ENCODE measurements at places on chromosomes 4 and X.

DNA sequence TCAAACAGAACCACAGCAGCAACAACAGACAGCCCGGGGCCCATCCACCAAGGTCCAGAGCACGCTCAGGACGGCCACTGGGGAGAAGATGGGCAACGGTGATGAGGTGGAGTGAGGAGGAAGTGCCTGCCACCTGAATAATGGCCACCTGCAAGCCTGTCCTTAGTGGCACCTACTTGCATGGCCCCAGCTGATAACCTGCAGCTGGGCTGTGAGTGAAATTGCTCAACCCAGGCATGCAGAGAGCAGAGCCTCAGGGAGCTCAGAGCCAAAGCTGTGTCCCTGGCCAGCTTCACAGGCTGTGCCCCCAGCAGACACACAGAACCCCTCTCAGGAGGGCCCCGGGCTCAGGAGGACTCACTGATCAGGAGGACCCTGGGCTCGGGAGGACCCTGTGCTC is 102.4 kb upstream of the ADRA2C start:
- DNase-seq = no peak

DNA sequence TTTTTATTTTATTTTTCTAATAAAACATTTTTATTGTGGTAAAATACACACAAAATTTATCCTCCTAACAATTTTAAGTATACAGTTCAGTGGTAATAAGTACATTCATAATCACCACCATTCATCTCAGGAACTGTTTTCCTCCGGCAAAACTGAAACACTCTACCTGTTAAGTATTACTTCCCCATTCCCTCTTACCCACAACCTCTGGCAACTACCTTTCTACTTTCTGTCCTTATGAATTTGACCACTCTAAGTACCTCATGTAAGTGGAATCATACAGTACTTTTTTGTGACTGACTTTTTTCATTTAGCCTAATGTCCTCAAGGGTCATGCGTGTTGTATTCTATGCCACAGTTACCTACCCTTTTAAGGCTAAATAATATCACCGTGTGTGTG is 21.1 kb upstream of the HSFX4 start:
- no peak for DNase-seq

DNA sequence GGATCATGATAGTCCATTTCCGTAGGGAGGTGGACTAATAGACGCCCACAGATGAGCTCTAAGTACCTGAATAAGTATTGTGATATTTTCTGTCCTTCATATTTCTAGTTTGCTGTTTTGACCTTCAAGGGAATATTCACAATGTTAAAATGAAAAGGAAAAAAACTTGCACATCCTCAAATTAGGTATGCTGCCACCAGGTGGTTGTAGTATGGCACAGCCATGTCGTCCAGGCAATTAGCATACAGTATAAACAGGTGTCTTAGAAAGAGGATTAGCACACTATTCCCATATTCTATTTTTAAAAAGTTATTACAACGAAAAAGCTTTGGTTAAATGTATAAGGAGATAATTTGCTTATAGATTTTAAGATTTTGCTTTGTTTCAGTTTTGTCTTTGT is 802.0 kb downstream of the RPA4 start:
- DNase-seq = no peak

DNA sequence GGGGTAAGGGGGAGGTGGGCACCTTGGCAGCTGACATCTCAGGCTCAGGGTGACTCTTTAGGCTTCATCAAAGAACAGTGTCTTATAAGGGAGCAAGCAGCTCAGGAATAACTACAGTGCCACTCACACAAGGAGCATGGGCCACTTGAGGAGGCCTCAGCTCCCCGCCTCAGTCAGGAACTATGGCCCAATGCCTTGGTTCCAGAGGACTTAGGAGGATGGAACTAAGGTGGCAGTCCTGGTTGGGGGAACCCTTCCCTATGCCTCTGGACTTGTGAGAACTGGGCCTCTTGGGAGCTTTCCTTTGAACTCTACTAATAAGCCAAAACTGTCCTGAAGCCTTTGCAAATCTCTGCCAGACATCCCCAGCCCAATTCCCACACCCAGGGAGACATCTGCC is 160.6 kb downstream of the EFNB1 start:
- no peak for DNase-seq

GRCh38 chr4:186297013-186297645 is 31.1 kb downstream of the F11 start:
- DNase-seq = no peak

DNA sequence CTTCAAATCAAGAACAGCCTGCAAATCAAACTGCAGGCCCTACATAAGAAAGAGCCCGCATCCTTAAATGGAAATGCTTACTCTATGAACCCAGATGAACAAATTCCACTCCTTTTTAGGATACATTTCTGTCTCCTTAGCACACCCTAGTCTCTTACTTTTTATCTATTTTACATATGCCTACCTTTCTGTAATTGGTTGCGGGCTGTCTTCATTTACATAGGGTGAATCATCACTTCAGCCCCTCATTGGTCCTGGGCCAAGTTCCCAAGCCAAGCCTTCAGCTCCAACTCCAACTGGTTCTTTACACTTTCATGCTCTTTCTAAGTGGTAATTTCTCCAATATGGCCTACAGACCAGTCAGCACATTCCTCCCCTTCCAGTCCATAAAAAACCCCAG is 219.3 kb downstream of the TRAM1L1 start:
- DNase-seq = no peak

DNA sequence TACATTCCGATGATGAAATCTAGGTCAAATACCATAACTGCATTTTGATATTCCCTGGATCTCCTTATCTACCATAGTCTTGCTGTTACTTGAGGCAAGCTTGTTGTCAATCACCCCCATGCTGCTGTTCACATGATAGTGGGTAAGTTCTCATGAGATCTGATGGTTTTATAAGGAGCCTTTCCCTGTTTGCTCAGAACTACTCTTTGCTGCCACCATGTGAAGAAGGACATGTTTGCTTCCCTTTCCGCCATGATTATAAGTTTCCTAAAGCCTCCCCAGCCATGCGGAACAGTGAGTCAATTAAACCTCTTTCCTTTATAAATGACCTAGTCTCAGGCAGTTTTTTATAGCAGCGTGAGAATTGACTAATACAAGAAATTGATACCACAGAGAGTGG is 432.0 kb downstream of the GLUD2 start:
- no peak for DNase-seq

DNA sequence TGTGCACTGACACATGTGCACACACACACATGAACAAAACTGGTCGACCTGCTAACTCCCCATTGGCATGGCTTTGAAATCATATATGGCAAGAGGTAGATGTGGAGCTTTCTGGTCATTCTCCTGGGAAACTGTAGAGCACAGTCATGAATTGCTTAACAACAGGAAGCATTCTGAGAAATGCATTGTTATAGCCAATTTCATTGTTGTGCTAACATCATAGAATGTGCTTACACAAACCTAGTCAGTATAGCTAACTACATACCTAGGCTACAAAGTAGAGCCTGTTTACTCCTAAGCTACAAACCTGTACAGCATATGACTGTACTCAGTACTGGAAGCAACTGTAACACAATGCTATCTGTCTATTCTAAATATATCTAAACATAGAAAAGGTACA is 134.2 kb upstream of the SH3RF1 start:
- no peak for DNase-seq

DNA sequence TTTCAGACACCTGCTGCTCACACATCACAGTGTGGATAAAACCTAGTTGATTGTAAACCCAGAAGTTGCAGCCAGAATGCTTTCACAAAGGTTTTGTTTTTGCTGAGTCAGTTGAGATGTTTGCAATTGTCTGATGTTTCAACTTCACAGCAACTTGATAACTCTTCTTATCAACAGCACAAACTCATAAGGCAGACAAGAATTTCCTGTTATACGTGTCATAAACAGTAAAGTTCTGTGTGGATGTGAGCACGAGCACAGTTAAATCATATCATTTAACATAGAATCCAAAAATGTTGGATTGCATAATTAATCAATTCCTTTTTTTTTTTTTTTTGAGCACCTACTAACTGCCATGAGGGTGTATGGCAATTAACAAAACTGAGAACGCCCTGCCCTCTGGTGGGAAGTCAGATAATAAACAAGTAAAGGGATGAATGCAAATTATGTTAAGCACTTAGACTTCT is 512.2 kb downstream of the PDHA2 start:
- DNase-seq = peak; percentile 68

DNA sequence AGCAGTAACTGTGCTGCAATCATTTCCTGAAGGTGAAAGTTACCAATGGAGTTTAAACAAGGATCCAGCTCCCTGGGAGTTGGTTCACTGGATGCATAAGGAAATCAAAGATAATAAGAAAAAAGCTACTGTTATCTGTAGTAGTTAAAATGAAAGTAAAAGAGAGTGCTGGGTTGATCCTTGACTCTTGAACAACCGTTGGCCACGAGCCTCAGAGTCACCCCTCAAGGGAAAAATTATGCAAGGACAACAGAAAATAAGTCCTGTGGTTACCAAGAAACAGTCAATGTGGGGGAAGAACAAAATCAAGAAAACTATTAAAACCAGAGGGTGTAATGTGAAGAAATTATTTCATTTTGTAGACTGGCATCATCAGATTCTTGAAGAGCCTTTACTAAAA is 49.7 kb upstream of the DDIT4L start:
- DNase-seq = no peak

DNA sequence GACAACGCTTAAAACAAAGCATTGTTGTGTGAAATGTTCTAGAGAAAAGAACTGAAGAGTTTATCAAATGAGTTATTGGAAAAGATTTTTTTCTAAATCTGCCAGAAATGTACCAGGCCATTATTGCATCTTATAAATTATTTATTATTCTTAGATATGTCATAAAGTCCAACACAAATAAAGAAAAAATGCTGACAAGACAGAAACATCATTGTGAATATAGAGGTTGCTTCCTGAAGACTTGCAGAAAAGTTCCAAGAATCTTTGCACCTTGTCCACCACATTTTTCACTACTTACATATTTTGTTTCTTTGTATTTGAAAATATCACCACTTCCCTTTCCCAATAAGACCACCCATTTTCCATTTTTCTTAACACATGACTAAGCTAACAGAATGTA is 545.8 kb downstream of the IQCM start:
- DNase-seq = no peak

DNA sequence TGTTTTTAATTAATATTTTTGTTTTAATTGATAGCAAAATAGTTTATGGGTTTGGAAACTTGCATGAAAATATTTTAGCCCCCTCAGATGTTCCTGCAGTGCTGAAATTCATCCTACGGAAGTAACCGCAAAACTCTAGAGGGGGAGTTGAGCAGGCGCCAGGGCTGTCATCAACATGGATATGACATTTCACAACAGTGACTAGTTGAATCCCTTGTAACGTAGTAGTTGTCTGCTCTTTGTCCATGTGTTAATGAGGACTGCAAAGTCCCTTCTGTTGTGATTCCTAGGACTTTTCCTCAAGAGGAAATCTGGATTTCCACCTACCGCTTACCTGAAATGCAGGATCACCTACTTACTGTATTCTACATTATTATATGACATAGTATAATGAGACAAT is 40.4 kb downstream of the MAP7D3 start:
- DNase-seq = no peak

DNA sequence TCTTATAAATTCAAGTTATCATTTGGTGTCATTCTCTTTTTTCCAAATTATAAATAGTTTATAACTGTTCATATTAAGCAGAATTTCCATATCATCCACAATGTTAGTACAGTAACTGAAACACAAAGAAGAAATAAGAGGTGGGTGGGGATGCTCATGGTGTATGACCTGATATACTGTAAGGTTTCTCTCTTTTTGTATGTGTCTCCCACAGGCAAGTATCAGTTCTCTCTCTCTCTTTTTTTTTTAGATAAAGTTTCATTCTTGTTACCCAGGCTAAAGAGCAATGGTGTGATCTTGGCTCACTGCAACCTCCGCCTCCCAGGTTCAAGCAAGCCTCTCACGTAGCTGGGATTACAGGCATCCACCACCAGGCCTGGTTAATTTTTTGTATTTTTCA is 43.7 kb upstream of the UGT2A3 start:
- no peak for DNase-seq

DNA sequence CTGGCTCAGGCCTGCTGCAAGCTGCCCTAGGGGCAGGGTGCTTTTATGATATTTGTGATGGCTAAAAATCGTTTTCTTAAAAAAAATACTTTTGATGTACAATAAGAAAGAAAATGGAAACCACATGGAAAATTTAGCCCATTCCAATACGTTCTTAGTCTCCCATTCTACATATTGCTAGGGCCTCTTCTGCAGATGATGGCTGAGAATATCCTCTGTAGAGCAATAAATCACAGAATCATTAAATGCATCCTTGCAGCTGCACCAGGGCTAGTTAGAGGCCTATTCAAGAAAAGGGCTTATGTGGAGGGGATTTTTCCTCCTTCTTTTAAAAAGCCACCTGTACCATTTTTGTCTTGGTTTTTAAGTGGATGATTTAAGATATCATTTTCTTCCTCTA is 97.6 kb upstream of the C1GALT1C1 start:
- no peak for DNase-seq

GRCh38 chr4:10703156-10703555 is 18.6 kb upstream of the CLNK start:
- DNase-seq = no peak

GRCh38 chr4:10584042-10584441 is 100.5 kb downstream of the CLNK start:
- peak; percentile 58 for DNase-seq

DNA sequence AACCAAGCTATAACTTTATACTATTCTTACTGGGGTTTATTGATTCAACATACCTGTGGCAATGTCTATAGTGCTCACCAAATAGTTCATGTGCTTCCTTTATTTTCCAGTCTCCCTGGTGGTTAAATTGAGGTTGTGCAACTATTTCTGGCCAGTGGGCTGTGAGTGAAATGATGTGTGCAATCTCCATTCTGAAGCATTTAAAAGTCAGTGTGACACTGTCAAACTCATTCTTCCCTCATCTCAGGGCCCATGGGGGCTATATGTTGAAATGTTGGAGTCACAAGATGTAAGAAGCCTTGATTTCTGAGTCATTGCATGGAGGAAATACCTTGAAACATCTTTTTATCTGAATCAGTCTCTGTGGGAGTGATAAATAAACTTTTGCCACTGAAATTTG is 414.3 kb upstream of the RPS6KA3 start:
- peak; percentile 81 for DNase-seq

DNA sequence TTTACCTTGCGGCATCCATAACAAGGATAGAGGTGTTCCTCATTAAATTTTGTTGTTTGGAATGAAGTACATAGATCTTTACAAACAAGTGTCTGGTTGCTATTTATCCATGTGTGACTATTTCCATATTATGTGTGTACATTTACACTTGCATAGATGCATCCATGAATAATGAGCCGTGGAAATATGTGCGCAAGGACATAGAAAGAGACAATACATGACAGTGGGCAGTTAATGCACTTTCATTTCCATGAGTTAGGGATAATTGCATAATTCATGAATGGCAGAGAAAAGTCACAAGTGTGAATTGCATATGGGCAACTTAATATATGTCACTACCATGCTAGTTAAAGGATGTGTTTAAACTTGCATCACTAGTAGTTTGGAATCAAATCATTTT is 338.2 kb upstream of the PITX2 start:
- no peak for DNase-seq

DNA sequence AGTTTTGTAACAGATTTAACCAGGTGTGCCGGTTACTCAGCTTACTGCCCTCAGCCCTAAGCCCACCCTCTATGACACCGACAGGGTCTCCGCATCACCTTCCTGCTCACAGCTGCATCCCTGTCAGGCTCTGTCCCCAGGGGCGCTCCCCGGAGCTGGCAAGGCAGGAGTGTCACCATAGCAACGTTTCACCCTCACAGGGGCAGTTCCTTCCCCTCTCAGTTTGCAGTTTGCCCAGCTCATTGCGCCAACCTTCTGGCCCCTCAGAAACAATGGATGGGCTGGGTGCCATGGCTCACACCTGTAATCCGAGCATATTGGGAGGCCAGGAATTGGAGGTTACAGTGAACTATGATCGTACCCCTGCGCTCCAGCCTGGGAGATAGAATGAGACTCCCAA is 42.6 kb downstream of the RGS12 start:
- no peak for DNase-seq

Data from NCI-H226 (cell line).